ENCODE measurements at places on chromosomes 1 and 21. TPM values are rescaled to one million over a fixed set of nuclear protein-coding genes. Genes with fewer than 3 reads are reported as not detected.

Gene CRABP2
- 0.66 TPM for total RNA-seq

Gene CLCA4
- not detected for total RNA-seq

DNA sequence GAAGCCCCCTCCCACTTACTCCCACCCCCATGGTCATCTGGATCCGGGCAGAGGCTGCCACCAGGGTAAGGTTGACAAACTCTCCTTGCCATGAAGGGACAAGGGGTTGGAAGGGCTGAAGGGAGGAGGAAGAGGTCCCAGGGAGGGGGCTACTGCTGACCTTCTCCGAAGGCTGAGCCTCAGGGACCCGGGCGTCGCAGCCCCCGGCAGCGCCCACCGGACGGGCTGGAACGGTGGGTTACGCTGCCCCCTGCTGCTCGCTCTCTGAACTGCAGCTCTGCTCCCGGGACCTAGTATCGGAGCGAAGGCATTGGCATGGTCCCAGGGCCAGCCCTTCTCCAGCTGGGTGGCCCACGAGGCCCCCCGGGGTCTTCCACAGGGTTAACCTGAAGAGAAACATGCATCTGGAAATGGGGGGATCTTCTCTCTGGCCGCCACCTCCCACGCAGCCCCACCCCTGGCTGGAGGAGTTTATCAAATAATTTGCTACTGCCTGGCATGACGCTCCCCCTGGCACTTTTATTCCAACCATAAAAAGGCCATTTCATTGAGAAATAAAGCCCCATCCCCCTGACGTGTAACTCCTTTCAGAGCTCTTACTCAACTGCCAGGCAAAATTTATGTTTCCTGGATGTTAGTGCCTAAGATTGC, 70.4 kb upstream of the TARDBP start:
- no peak overlapping the region for H3K4me3 ChIP-seq
- H3K36me3 ChIP-seq = no peaks in the 10 kb centered on the region
- peak; percentile 50 for DNase-seq
- H3K27me3 ChIP-seq = peaks cover 35% of the 10 kb centered on the region
- H3K4me1 ChIP-seq = peaks cover 13% of the 10 kb centered on the region
- no peak overlapping the region for H3K27ac ChIP-seq

GRCh38 chr1:204530932-204531331, 14.7 kb downstream of the MDM4 start:
- H3K4me1 ChIP-seq = peaks cover 26% of the 10 kb centered on the region
- H3K27me3 ChIP-seq = no peaks in the 10 kb centered on the region
- H3K4me3 ChIP-seq = no peak overlapping the region
- no peak for DNase-seq

DNA sequence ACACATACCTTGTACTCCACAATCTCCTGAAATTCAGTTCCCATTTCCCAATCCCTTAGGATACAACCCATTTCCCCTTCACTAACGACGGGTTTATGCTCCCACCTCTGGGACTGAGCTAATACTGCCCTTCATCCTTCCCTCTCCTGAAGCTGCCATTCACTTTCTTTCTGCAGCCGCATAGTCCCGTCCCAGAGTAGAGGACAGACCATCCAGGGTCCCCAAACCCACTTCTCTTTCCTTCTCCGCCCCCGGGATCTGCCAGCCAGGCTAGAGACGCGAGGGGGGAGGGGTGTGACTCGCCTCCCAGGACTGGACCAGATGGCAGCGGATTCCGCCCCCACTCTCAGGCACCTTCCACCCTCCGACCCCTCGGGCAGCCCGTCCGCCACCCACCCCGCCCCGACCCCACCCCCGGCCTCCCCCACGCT, 679 bp downstream of the ABL2 start:
- peak overlapping the region; percentile 95 for H3K4me3 ChIP-seq
- H3K27me3 ChIP-seq = no peaks in the 10 kb centered on the region
- peaks cover 23% of the 10 kb centered on the region for H3K4me1 ChIP-seq
